ENCODE measurements at places on chromosomes 7 and 10. TPM values are rescaled to one million over a fixed set of nuclear protein-coding genes. Genes with fewer than 3 reads are reported as not detected.
A peak's percentile ranks its signal among the peaks of the same experiment; 100 is the strongest.

DNA sequence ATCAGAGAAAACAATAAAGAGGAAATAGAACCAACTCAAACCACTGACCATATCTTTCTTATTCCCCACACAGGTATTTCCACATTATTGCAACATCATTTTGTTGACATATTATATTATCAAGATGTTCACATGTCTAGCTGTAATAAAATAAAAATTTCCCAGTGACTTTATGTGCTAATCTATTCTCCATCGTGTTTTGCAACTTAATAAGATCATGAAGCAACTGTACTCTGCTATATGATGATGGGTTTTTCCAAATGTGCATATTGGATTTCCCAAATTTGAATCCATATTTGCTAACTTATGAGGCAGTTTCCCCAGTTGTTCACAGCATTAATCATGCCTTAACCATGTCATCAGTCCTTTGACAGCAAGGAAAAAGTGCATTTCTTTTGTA lies 127.8 kb downstream of the ITGB8 start:
- DNase-seq, result no peak

DNA sequence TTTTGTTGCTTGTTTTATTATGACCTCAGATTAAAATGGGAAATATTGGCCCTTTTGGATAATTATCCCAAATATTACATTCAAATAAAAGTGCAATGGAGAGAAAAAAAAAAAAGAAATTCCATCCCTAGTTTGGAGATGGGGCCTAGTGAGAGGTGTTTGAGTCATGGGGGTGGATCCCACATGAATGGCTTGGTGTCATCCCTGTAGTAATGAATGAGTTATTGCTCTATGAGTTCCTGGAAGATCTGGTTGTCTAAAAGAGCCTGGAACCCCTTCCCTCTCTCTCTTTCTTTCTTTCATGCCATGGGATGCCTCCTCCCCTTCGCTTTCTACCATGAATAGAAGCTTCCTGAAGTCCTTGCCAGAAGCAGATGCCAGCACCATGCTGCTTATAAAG lies 44.3 kb downstream of the MSRB2 start:
- DNase-seq, result no peak

DNA sequence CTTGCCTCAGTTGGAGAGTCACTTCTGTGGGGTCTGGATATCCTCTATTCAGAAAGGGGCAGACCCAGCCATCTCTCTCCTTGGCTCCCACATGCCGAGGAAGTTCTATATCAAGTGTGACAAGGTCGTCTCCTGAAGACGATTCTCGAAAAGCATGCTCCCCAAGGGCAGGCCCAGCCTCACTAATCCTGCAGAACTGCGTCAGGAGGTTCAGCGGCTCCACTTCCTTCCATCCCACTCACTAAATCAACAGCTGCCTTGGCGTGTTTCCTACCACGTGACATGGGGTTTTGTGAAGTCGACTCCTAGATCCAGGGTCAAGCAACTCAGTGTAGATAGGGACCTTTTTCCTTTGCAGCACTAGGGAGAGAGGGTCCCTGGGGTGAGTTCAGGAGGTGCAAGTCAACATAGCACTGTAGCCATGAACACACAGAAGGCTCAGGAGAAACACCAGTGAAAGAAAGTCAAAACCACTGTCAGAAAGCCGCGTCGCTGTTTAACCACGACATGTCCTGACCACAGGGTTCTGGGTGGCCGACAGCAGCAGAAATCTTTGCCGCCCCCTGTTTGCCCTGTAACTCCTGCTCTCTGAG lies 156.4 kb downstream of the PRPF18 start:
- no peak for DNase-seq

DNA sequence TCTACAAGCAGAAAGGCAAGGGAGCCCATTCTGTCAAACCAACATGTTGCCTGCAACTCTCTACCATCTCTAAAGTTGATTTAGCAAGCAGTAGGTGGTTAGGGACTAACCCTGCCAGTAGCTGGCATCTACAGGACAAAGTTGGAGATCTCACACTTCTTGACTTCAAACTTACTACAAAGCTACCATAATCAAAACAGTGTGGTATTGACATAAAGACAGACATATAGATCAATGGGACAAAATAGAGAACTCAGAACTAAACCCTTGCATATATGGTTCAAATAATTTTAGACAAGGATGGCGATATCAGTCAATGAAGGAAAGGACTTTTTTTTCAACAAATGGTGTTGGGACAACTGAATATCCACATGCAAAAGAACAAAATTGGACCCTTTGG lies 84.9 kb downstream of the MAP3K8 start:
- no peak for DNase-seq

GRCh38 chr7:80018941-80019808 lies 115.5 kb upstream of the GNAI1 start:
- DNase-seq, result peak; percentile 1

DNA sequence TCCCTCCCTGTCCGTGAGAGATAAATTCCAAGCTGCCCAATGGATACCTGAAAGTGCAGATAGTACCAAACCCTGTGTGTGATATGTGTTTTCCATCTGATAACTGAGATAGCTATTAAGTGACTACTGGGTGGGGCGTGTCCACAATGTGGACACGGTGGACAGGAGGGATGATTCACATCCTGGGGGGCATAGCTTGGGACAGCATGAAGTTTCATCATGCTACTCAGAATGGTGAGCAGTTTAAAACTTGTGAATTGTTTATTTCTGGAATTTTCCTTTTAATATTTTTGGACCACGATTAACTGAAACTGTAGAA lies 158.6 kb downstream of the CREB5 start:
- DNase-seq, result no peak

- peak; percentile 64 for DNase-seq
Measured at GRCh38 chr7:133310232-133310862, 57.5 kb downstream of the EXOC4 start.

DNA sequence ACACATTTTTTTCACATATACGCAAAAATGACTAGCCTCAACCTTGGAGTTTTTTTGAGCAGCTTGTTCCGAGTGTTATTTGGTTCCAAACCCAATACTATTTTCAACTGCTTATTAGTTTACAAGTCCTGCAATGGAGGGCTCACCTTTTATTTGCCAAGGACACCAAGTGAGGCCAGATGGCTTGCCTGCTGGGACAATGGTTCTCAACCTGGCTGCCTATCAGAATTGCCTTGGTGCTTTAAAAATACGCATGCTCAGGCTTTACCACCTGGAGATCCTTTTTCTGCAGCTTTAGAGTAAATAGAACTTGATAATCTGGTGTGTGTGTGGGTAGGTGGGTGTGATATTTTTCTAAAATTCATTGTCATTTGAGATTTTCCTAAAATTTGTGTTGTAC lies 276.8 kb downstream of the MTERF1 start:
- DNase-seq, result no peak

DNA sequence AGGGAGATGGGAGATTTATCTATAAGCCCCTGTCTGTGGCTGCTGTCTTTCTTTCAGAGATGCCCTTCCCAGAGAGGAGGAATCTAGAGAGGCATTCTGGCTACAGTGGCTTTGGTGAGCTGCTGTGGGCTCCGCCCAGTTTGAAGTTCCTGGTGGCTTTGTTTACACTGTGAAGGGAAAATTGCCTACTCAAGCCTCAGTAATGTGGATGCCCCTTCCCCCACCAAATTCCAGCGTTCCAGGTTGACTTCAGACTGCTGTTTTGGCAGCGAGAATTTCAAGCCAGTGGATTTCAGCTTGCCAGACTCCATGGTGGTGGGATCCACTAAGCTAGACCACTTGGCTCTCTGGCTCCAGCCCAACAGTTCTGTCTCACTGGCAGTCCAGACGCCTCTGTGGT lies 951.6 kb downstream of the CCSER2 start:
- DNase-seq, result no peak

DNA sequence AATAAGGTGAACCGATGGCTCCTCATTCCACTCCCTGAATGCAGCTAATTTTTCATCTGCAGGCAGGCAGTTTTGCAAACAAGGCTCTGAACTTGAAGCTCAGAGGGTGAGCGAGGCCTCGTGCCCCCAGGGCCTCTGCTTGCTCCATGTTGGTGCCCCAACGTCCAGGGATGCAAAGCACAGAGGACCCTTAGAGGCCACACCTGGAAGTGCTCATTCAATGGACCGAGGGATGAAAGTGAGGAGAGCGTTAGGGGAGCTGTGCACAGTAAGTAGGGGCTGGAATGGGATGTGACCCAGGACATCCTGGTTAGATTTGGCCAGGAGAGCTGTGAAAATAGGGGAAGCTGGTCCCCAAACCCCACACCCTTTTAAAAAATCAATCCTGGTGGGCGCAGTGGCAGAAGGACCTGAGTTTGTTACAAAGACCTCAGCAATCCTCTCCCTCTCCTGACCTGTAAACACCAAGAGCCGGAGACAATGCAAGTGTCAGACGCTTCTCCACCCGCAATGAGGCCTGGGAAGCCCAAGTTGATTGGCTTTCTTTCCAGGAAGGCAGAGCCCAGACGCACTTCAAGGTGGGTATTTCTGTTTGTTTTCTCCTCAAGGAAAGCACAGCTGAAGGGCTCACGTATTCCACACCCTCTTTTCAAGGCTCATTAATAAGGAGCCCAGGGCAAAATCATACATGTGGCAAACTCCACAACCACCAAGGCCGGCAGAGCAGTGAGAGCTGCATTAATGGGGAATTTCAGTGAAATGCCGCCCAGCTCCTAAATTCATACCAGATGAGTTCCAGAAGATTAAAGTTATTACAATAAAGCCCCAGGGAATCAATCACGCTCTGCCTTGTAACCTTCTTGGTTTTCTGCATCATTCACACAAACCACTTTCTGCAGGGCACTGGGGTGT lies 14.1 kb upstream of the CXCL12 start:
- DNase-seq, result no peak

DNA sequence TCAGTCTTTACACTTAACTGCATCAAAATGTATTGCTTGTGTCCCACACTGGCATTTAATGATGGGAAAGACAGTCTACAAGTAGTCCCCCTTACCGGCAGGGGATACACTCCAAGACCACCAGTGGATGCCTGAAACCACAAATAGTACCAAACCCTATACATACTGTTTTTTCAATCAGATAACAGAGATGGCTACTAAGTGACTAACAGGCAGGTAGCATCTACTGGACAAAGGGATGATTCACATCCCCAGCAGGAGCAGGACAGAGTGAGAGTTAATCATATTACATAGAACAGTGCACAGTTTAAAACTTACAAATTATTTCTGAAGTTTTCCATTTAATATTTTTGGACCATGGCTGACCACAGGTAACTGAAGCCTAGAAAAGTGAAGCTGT lies 13.2 kb downstream of the TMEM243 start:
- no peak for DNase-seq

- no peak for DNase-seq
Measured at GRCh38 chr7:92075455-92076158, 58.7 kb downstream of the CYP51A1 start.

GRCh38 chr10:80281292-80281691 lies 8.2 kb downstream of the MAT1A start:
- no peak for DNase-seq

GRCh38 chr10:93378997-93379730 lies 103.0 kb downstream of the MYOF start:
- DNase-seq, result no peak

DNA sequence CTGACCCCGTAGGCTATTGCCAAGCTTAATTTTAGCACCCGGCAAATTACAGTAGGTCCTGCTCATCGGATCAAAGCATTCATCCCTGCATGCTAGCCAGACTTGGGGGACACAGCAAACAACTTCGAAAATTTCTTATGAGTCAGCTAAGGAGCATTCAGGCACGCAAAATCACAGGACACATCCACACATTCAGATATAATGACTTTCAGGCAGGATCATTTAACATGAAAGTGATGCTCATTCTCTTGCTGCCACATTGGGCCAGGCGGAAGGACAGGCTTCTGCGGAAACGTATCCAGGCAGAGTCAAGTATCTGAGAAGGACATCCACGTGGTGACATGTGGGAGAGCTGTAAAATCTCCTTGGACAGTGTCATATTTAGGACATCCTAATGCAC lies 474.0 kb upstream of the NRP1 start:
- no peak for DNase-seq

DNA sequence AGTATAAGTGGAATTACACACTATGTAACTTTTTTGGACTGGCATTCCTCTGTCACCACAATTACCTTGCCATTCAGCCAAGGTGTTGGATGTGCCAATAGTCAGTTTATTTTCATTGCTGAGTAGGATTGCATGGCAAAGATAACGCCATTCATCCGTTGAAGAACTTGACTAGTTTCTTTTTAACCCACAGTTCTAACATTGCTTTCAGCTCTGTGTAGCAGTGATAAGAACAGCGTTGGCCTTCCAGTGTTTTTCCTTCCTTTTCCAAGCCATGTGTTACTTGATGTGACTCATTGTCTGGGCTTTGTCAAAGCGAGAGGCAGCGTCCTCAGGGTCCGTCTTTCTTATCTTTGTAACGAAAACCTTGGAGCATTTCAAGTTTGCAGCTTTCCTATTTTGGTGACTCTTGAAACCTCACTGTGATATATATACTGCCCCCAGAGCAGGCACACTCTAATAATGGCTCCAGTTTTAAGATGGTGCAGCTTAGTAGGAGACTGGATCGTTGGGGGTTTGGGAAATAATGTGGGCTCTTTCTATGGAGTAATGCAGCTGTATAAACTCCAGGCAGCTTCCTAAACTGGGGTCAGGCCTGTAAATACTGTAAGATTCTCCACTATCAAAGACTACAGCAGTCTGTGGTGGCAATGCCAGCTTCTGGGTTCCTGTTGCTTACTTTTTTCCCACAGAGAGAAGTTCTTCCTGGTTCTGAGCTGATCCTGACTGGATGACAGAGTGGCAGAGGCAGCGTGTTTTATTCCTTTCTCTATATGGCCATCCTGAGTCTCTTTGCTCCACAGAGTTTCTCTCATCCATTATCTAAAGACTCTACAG lies 41.7 kb downstream of the AKR1E2 start:
- DNase-seq, result peak; percentile 71

DNA sequence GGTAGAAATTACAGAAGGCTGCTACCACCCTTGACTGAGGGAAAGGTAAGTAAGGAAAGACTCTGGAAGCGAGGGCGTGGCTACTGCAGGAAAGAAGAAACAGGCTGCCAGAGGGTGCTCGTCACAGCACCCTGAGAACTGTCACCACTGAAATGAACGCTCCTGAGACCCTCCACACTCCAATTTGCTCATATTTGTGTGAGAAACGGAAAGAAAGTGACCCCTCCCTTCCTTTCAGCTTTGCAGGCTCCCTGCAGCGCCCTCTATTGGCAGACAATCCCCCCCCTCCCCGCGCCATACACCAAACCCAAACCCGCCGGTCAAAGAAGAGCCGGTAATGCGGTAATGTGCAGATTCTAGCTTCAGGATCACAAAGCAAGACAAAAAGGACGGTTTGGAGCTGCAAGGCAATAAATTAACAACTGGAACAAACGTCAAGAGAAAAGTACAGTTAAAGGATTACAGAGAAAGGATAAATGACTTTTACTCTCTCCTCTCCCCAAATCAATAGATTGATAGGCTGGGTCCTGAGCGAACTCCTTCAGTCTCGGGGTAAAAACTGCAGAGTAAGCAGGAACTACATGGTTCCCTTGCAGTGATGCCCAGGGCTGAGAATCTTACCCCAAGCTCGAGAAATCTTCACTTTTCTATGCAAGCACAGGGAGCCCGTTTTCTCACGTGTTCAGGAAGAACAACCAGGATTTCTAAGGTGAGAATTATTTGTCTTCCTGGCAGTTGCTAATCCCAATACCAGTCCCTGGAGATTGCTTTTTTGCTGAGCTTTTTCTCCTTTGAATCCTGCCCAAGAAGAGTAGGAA lies 47.6 kb downstream of the STEAP1B start:
- DNase-seq, result no peak

- DNase-seq, result peak; percentile 87
Measured at GRCh38 chr7:151727579-151728285, 149.2 kb downstream of the PRKAG2 start.

The TRIL gene
- total RNA-seq, result 0.33 TPM

The CCT6A gene
- 394 TPM for total RNA-seq

The RET gene
- total RNA-seq, result 0.07 TPM

The GALNT17 gene
- total RNA-seq, result not detected

The OR13A1 gene
- not detected for total RNA-seq

The ITPRID1 gene
- total RNA-seq, result not detected

The C1QL3 gene
- total RNA-seq, result 0.11 TPM

The IL6 gene
- total RNA-seq, result 16.3 TPM

The ARHGAP22 gene
- total RNA-seq, result 86.9 TPM

All from pulmonary artery endothelial cell (primary cell).